ENCODE measurements at places on chromosomes 6 and 20. TPM values are rescaled to one million over a fixed set of nuclear protein-coding genes. Genes with fewer than 3 reads are reported as not detected.
A peak's percentile ranks its signal among the peaks of the same experiment; 100 is the strongest.

DNA sequence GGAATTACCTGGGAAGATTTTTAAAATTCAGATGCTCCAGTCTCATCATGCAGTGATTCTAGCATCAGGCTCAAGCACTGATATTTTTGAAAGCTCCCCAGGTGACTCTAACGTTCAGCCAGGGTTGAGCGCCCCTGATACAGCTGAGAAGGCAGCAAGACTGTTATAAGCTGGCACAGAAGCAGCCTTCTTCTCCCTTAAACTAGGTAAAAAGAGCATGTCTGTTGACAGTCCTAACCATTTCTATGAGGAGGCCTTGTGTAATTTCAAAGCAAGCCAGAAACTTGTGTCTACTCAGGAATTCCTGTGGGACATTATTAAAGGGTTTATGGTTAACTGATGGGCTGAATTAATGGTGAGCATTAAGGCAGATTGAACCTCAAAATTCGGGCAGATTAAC lies 141.9 kb downstream of the PDE7B start:
- no peak for DNase-seq

DNA sequence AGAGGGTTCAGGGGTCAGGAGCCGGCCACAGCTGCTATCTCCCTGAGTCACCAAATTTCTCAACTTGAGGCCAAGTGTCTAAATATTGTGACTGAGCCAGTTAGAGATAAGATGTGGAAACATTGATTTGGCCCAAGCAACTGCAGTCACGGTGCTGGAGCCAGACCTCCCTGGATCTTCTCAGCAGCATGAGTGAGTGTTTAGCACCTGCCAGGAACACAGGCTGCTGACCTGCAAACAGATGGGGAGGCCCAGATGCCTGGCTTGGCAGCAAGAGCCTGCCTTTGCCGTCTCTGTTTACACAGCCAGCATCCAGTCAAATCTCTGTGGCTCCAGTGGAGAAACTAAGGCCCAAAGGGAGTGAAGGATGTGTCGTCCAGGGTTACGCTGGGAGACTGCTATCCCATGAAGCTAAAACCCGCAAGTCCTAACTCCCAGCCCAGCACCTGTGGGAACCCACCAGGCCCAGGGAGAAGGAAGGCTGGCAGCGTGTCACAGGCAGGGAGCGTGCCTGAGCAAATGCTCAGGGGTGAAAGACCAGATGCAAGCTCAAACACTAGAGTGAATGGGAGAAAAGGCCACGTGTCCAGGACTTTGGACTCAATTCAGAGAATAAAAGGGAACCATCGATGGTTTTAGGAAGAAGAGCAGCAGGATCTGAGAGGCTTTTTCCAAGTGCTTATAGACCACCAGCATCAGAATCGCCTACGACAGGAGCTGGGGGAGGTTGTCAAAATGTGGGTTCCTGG lies 15.9 kb upstream of the PTGIS start:
- DNase-seq: peak; percentile 76

C6orf132 gene
- total RNA-seq: 0.16 TPM

DNA sequence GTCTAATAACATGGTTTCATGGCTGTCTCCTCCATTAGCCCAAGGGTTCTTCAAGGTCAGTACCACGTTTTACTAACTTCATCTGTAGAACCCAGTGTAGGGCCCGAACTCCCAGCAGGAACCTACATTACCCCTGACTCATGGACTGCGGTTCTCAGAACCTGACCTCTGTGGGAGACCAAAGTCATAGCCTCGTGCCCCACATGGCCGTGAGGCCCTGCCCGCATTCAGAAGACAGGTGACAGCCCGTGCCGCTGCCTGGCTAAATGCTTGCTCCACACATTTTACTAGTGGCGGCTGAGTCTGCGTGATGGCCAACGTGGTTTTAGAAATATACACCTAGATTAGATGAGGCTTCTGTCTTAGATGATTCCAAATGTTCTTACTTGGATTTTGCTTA lies 94.9 kb downstream of the CDH4 start:
- DNase-seq: peak; percentile 26

All from myocyte (in vitro differentiated cells).